Endothelial cell of umbilical vein (primary cell): ENCODE measurements at places on chromosomes 16 and 17. TPM values are rescaled to one million over a fixed set of nuclear protein-coding genes. Genes with fewer than 3 reads are reported as not detected.

MEFV gene
- not detected in 2 replicates for total RNA-seq

TNFRSF17 gene
- total RNA-seq = not detected in 2 replicates

SOX15 gene
- total RNA-seq = 0.39 and 0.46 TPM in 2 replicates

PITPNM3 gene
- total RNA-seq = 0.76 and 1.9 TPM in 2 replicates

PIK3R5 gene
- total RNA-seq = not detected in 2 replicates

ITGA2B gene
- total RNA-seq = 0.48 and 0.82 TPM in 2 replicates

TBC1D3I gene
- 0.60 and 1.3 TPM in 2 replicates for total RNA-seq

PABPN1L gene
- total RNA-seq = not detected in 2 replicates

RNF43 gene
- total RNA-seq = not detected in 2 replicates

KRTAP9-8 gene
- total RNA-seq = not detected in 2 replicates

NTN1 gene
- 0.18 TPM in 2 replicates for total RNA-seq

KLHL10 gene
- total RNA-seq = not detected in 2 replicates

KRT36 gene
- not detected in 2 replicates for total RNA-seq

ZNF385C gene
- total RNA-seq = not detected in 2 replicates

ZNF423 gene
- 3.2 and 8.1 TPM in 2 replicates for total RNA-seq

OTOP3 gene
- not detected in 2 replicates for total RNA-seq

CACNG5 gene
- total RNA-seq = not detected in 2 replicates

KRT10 gene
- 51.4 and 55.6 TPM in 2 replicates for total RNA-seq

DHRS11 gene
- 9.8 and 11.3 TPM in 2 replicates for total RNA-seq

KRT31 gene
- not detected in 2 replicates for total RNA-seq

GUCY2D gene
- total RNA-seq = not detected in 2 replicates

TBC1D26 gene
- not detected in 2 replicates for total RNA-seq
